ENCODE measurements at places on chromosomes 6 and 20. TPM values are rescaled to one million over a fixed set of nuclear protein-coding genes. Genes with fewer than 3 reads are reported as not detected.

- DNase-seq = no peak
Measured at GRCh38 chr6:55992546-55992945, 117.2 kb upstream of the BMP5 start.

- DNase-seq = no peak
Measured at GRCh38 chr6:10250655-10251220, 164.1 kb downstream of the TFAP2A start.

DNA sequence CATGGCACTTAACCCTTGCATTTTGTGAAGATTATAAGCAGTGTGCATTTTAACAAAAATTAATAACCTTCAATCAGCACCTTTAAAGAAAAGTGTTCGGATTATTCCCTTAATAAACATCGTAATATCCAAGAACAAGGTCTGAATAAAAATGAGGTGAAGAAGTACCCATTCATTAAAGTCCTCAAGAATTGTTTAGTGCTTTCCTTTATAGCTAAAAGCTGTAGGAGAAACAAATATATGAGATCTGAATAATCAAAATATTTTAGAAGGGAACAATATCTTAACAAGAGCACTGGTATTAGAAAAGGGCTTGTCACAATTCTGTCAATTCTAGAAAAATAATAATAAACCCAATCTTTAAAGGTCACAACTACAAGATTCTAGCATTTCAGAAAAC lies 167.7 kb upstream of the SUPT3H start:
- no peak for DNase-seq

- DNase-seq = no peak
Measured at GRCh38 chr6:100420711-100421110, 44.0 kb downstream of the SIM1 start.

DNA sequence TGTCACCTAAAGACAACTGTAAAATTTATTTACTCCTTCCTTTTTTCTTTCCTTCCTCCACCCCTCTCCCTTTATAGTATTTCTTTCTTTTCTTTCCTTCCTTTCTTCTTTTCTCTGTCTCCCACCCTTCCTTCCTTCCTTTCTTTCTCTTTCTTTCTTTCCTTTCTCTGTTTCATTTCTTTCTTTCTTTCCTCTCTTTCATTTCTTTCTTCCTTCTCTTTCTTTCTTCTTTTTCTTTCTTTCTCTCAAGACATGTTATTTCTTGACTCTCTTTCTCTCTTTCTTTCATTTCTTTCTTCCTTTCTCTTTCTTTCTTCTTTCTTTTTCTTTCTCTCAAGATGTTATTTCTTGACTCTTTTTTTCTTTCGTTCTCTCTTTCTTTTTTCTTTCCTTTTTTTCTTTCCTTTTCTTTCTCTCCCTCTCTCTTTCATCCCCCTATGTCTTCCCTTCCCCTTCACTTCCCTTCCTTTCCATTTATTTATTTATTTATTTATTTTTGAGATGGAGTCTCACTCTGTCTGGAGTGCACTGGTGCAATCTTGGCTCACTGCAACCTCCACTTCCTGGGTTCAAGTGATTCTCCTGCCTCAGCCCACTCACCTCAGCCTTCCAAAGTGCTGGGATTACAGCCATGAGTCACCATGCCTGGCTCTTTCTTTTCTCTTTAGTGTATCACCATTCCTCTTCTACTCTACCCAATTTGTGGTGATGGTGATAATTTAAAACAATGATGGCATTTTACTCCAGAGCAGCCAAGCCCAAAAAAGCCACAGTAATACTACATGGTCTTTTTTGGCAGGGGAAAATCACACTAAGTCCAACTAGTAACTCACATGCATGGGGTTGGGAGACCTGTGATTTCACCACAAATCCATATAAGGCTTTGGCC lies 188.2 kb downstream of the ADGRG6 start:
- no peak for DNase-seq

DNA sequence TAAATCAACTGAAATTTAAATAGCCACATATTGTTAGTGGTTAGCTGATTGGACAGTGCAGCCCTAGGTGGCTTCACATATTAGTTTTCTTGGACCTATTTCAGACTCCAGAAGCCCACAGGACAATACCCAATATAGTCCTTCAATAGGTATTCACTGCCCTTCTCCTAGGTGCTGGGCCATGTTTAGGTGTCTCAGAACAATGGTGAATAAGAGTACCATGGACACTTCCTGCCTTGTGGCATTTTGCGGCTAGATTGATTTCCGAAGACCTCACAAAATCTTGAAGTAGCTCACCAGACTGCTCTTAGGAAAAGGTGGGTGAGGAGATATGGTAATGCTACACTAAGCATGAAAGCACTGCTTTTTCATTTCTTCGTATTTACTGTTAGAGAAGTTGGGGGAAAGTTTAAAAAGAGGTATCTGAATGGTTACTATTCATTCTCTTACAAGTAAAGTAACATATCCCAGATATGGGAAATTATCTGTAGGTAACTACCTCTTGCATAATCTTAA lies 199.3 kb downstream of the GJA10 start:
- DNase-seq = no peak

Gene JPH2
- 15.6 TPM for polyA plus RNA-seq

Gene ZNF165
- polyA plus RNA-seq = 2.7 TPM

GRCh38 chr6:55892749-55893357 lies 17.5 kb upstream of the BMP5 start:
- no peak for DNase-seq

Gene BEND3
- polyA plus RNA-seq = 4.9 TPM

Gene EZR
- polyA plus RNA-seq = 270 TPM

Gene FAM83C
- 0.01 TPM for polyA plus RNA-seq

Data from large intestine (tissue), 12 donors.